Stimulated activated CD8-positive, alpha-beta memory T cell treated with anti-CD3 and anti-CD28 coated beads, Interleukin-2, amount 100 ng/mL, for 1 hour (primary cell): ENCODE measurements at places on chromosomes 7 and 10.

DNA sequence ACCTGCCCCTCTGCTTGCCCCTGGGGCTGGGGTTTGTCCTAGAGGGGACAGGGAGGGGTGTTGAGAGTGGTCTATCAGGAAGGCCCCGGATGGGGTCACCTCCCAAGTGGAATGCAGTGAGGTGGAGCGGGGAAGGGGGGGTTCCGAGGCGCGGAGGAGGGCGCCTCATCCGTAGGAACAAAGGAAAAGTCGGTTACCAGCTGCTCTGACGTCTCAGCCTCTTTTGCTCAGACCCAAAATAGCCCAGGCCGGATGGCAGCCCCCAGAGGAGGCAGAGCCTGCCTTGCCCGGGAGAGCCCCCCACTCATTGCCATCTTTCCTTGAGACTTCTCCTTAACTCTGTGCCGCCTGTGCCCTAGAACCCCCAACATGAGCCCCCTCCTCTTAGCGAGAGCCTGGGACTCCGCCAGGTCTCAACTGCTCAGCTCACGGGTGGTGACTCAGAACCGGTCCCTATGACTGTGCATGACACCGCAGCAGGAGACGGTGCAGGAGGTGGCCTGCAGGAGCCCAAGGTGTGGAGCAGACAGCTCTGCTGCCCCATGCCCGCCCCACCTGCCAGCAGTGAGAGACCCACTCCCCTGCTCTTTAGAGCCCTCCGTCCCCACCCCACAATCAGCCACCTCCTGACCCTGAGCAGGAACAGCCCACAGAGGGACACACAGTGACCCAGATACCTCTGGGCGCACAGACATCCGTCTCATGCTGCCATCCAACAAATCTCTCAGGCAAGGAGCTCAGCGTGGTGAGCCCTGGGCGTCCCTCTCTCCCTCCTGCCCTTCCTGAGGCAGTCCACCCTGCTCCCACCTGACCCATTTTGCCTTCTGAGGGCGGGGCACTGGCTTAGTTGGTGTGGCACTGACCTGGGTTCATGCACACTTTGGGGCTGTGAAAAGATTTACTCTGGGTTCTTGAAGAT lies 13.1 kb downstream of the STX1A start:
- DNase-seq: no peak

GRCh38 chr7:1724118-1724910 lies 54.2 kb downstream of the ELFN1 start:
- no peak for DNase-seq

DNA sequence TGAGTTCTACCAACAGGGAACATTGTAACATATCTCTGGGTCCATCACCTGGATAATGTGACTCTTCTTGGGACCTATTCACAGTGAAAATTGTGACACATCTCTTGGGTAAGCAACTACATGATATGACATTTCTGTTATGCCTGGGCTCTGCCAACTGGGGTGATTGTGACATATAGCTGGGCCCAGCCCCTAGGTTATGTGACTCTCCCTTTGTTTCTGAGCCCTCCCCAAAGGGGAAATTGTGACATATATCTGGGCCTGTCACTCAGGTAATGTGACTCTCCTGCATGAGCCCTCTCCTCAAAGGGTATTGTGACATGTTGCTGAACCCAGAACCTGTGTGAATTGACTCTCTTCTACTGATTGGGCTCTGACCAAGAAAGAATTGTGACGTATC lies 22.4 kb upstream of the ZNF107 start:
- no peak for DNase-seq

GRCh38 chr10:28719789-28720436 lies 42.6 kb downstream of the BAMBI start:
- no peak for DNase-seq

- no peak for DNase-seq
Observed at GRCh38 chr10:74018241-74018640, 20.3 kb downstream of the VCL start.
